Stimulated activated CD8-positive, alpha-beta memory T cell treated with anti-CD3 and anti-CD28 coated beads, Interleukin-15, amount 100 ng/mL, for 4 hours (primary cell): ENCODE measurements at places on chromosomes 6 and 20.

GRCh38 chr20:31823360-31824124, 4.4 kb downstream of the MYLK2 start:
- no peak for DNase-seq

DNA sequence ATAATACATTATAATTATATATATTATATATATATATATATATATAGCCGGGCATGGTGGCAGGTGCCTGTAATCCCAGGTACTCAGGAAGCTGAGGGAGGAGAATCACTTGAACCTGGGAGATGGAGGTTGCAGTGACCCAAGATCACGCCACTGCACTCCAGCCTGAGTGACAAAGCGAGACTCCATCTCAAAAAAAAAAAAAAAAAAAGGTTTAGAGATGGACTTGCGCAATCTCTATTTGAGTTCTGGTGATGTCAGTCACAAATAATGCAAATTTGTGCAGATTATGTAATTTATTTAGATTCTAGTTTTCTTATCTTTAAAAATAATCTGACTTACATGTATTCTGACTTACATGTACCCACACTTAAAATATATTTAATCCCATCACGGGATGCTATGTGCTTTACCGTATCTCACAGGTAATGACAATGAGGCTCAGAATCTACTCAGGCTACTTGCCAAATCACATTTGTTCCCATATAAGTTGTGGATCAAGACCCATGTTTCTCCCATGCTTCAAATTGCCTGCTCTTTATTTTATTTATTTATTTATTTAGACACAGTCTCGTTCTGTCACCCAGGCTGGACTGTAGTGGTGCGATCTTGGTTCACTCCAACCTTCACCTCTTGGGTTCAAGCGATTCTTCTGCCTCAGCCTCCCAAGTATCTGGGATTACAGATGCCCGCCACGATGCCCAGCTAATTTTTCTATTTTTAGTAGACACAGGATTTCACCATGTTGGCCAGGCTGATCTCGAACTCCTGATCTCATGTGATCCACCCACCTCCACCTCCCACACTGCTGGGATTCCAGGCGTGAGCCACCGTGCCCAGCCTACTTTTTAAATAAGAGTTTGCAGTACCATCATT, 7.6 kb upstream of the UST start:
- no peak for DNase-seq

DNA sequence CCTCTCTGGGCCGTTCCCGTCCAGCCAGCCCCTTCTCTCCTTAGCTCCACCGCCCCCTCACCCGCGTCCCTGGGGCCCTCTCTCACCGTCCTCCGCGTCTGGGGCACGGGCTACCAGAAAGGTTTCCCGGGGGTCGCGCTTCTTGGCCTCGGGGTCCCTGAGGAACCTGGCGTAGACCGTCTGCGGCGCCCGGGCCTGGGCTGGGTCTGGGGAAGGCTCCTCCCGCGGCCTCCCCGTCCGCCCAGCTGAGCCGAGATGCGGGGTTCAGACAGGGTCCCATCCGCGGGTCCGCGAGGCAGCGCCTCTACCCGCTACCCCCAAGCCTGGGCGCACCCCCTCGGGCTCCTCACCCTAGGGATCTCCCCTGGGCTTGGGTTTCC, 1.1 kb downstream of the TULP1 start:
- no peak for DNase-seq

DNA sequence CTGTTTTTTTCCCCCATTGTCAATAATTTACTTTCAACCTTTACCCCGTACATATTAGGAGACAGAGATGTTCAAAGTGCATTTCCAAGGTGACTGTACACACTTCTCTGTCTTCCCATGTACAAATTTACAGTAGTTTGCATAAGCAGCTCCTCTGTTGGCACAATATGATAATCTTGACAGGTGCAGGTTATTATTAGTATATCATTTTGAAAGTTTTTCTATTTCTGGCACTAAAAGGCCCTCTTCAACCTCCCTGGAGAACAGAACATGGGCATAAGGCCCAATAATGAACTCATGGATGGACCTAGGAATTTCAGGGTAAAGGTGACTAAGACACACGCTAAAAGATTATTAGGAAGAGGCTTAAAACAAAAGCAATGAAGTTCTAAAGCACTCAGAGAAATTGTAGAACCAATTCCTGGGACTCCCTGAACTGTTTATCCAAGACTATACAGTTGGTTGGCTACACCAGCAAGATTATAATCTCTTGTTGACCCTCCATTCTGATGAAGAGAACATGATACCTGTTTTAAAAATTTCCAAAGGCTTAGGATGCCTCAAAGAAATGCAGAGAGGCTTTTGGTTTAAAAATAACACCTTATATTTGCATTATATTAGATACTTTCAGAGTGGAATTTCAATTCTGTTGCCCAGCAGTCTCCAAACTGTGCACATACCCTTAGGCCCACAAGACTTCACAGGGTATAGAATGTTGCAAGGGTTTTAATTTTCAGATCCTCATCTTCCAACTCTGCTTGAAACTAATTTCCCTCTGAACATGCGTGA, 1.1 kb downstream of the AIG1 start:
- DNase-seq = no peak

GRCh38 chr6:41771058-41771983, 8.4 kb downstream of the FRS3 start:
- no peak for DNase-seq

GRCh38 chr6:26032340-26033084, 54.7 kb upstream of the HFE start:
- no peak for DNase-seq

GRCh38 chr6:44976677-44977641, 351.2 kb upstream of the RUNX2 start:
- DNase-seq = no peak

GRCh38 chr20:17630151-17630805, 51.8 kb downstream of the RRBP1 start:
- no peak for DNase-seq

GRCh38 chr6:13511913-13512717, 24.7 kb upstream of the GFOD1 start:
- no peak for DNase-seq

DNA sequence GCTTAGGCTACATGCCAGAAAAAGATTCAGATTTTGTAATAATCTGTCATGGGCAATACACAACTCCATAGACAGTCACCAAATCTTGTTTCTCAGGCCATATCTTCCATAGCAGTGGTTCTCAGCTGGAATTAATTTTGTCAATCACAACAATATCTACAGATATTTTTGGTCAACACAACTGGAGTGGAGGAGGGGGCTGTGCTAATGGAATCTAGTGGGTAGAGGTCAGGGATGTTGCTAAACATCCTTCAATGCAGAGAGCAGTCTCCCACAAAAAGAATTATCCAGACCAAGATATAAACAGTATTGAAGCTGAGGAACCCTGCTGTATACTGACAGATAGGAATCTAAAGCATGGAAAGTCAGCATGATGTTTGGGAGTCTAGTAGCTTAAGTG, 174.6 kb downstream of the UBE3D start:
- no peak for DNase-seq

- DNase-seq = no peak
Measured at GRCh38 chr6:80015839-80016435, 11.5 kb downstream of the TTK start.

DNA sequence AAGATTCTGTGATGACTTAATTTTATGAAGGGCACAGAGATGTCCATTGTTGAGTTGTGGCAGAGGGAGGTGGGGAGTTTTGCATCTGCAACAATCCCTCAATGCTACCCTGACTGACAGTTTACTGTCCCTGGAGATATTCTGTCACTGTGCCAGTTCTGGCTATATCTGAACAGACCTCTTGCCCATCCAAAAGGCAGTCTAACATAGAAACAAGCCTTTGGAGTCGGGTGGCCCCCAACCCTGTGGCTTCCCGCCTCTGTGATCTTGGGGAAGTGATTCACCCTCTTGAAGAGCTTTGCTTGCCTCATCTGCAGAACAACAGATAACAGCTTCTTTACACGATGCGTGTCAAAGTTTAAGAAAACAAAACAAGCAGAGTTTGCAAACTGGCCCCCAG, 3.8 kb upstream of the E2F1 start:
- DNase-seq = no peak

DNA sequence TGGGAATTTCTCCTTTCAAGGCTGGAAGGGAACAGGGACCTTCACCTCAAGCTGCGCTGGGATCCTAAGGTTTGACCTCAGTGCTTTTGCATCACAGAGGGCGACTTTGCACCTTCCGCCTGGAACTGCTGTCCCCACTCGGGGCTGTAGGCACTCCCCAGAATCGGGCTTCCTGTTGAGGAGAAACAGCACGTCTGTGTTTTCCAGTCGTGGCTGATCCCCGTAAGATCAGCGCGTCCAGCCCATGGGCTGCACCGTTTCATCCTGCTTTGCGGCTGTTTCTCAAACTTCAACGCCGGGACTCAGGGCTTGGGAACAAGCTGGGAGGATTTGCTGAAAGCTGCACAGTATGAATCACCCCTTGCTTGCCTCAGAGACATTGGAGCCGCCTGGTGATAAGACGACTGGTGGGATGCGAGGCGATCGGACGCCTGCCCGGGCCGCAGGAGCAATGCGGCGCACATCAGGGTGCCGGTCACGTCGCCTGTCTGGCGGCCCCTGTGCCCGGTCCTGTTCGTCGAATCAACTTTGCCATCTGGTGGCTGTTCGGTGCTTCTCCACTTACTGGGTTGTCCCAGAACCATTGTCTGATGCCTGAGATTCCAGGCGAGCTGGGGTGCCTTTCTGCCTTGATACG, 53.6 kb upstream of the FRMD1 start:
- DNase-seq = no peak

DNA sequence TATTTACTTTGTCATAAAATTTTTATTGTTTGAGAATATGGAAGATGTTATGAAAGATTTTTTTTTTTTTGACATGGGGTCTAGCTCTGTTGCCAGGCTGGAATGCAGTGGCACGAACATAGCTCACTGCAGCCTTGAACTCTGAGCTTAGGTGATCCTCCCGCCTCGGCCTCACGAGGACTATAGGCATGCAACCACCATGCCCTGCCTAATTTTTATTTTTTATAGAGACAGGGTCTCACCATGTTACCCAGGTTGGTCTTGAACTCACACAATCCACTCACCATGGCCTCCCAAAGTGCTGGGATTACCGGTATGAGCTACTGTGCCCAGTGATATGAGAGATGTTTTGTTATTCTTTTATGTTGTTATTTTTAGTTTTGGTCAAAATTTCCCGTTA, 295.8 kb downstream of the TBC1D7 start:
- no peak for DNase-seq

- DNase-seq = no peak
Measured at GRCh38 chr6:17417817-17418216, 24.4 kb downstream of the CAP2 start.

DNA sequence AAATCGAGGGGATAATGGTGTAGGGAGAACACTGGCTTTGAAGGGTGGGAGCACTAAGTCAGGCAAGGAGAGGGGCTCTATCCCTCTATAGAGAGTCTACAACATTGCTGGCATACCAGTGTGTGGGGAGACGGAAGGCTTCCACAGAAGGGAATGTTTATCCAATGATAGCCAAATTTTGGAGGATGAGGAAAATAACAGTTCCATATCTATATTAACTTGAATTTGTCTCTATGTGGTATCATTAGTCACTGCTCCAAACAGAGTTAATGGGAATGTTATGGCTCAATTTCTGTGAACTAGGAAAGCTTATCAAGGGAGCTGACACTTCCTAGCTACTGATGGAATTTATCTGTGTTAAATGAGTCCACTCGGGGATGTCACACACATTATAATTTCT, 208.9 kb upstream of the PHACTR1 start:
- DNase-seq = no peak

GRCh38 chr6:43271944-43272343, 26.1 kb upstream of the SLC22A7 start:
- DNase-seq = no peak

GRCh38 chr6:28808383-28808782, 115.4 kb downstream of the TRIM27 start:
- DNase-seq = no peak

GRCh38 chr20:24465730-24466129, 3.7 kb upstream of the SYNDIG1 start:
- DNase-seq = no peak

DNA sequence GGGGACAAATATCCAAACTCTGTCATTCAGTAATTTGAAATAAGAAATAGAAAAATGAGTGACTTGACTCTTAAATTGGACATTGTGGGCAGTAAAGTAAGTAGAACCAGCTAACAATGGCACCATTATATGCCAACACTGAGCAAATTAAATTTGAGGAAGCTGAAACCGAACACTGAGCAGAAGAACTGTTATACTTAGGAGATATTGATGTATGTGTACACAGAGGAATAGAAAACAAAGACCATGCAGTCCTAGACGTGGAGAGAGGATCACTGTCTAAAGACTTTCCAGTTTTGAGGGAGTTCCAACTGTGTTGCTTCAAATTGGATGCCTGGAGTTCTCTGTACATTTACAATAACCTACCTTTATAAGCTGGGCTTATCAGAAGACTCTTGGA, 427.0 kb upstream of the EYS start:
- no peak for DNase-seq

DNA sequence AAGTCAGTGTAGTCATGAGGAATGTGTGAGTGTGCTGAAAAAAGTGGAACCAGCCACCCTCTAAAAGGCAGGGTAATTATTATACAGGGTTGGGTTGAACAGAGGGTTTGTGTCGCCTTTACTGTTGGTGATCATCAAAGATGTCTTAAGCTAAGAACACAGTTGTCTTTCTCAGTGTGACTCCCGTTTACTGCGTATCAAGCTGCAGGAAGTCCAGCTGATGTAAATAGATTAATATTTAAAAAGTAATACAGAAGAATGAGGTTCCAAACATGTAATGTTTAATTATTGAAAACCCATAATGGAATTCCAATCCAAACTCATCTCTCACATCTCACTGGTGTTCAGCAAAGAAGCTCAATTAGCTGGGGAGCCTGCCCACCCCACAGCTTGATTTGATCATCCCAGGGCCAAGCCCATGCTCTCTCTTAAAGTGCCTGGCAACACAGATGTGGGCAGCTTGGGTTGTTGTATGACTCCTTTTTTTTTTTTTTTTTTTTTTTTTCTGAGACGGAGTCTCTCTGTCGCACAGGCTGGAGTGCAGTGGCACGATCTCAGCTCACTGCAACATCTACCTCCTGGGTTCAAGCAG, 127.5 kb downstream of the SOBP start:
- DNase-seq = no peak

- no peak for DNase-seq
Measured at GRCh38 chr6:19757036-19757435, 80.1 kb upstream of the ID4 start.

DNA sequence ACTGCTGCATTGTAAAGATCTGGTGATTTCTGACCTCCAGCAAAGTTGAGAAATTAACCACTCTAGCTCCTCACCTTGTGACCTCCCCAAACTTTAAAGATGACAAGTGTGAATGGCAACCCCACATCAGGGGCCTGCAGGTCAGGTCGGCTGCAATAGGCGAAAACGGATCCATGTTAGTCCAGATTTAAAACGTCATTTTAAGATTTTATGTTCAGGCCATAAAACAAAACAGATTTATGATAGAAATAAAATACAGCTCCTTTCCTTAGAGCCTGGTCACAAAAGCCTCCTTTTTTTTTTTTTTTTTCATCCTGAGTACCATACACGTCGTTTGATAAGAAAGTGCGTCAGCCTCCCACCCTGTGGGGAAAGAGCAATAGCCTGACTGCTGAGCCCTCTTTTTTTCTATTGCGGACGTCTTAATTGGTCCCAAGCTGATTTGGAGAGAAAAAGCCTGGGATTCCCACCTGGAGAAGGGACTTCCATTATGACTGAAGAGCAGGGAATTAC, 519.2 kb upstream of the NOX3 start:
- DNase-seq = no peak
